T-helper 2 cell (primary cell): ENCODE measurements at places on chromosomes 6 and 20.

DNA sequence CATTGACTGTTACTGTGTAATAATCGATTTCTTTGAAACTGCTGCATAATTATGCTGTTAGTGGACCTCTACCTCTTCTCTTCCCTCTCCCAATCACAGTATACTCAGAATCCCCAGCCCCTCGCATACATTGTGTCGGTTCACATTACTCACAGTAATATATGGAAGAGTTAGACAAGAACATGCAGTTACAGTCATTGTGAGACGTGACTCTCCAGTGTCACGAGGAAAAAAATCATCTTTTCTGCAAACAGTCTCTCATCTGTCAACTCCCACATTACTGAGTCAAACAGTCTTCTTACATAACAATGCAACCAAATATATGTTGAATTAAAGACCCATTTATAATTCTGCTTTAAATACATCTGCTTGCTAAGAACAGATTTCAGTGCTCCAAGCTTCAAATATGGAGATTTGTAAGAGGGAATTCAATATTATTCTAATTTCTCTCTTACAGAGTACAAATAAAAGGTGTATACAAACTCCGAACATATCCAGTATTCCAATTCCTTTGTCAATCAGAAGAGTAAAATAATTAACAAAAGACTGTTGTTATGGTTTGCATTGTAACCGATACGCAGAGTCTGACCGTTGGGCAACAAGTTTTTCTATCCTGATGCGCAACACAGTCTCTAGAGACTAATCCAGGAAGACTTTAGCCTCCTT lies 113.3 kb downstream of the TMEM242 start:
- DNase-seq = no peak

- no peak for DNase-seq
Measured at GRCh38 chr6:61894536-61894935, 391.5 kb downstream of the KHDRBS2 start.

GRCh38 chr6:149128489-149129145 lies 188.9 kb upstream of the TAB2 start:
- DNase-seq = no peak

DNA sequence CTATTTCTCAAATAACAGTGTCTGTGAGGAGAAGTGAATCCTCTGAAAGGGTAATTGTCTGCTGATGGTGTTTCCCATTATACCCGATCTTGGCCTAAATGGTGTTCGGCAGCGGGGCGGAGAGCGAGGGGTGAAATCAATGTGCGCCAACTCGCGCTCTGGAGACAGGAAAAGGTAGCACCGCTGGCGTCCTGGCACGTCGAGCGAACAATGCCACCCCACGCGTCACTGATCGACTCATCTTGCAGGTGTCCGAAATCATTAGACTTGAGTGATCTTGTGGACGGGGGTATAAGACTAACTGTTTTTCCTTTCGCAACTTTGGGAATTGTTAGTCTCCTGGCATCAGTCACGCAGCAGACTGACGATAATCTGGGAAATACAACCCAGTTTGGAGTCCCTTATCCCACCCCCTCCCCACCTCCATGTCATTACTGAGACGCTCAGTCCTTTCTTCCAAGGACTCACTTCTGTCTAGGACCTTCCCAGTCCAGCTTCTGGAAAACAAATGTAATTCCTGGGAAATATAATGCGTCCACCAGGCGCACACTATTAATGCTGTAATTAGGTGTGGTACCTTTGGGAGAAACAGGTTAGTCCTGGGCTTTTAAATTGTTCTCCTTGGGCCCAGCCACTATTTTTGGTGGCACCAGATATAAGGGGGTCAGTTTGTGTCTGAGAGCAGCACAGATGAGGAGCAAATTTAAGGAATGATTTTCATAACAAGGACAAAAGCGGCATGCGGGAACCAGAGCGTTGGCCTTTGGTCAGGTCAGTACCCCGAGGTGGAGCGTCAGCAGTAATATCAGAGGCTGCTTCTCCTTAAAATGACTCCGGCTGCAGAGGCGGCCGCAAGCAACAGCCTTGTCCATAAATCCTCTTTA lies 2.3 kb downstream of the LINC00237 start:
- no peak for DNase-seq

GRCh38 chr20:37503256-37503927 lies 17.7 kb upstream of the NNAT start:
- DNase-seq = no peak

GRCh38 chr6:150898399-150899170 lies 33.1 kb downstream of the MTHFD1L start:
- DNase-seq = no peak

DNA sequence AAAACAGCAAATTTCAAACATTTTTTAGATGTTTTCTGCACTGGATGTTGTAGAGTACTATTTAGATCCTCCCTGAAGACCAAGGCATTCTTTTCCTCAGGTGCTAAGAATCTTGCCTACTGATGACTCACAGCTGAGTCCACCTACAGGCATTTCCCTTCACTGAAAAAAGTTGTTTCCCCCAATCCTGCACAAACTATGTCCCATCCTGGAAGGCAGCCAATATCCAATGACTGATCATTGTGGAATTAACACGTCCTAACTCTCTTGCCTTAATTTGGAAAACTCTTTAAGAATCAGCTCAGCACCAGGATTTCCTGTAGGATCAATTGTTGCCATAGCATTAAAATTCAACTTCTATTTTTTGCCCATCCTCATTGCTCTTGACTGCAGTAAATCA lies 268.4 kb upstream of the IRAK1BP1 start:
- DNase-seq = no peak

DNA sequence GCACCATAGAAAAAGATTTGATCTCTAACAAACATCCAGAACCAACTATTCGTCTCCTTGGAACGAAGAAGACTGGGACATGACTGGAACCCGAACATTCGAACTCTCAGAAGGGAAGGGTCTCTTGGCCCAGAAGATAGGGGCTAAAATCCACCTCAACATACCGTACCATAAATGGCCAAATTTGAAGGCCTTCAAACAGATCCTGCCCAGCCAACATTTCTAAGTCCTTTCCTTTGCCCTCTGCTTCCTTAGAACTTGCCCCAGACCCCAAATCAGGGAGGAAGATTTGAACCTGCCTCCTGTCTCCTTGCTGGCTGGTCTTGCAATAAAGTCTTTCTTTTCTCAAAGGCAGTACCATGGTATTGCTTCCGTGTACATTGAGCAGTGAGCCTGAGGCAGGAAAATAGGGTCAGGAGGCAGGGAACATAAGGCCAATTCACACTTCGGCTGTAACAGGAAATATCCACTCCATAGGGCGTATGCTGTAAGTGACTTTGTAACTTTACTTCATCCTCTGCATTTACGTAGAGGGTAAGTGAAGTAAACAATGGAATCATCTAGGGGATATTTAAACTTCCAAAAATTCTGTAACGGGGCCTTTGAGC lies 1.8 kb upstream of the PXDC1 start:
- no peak for DNase-seq

DNA sequence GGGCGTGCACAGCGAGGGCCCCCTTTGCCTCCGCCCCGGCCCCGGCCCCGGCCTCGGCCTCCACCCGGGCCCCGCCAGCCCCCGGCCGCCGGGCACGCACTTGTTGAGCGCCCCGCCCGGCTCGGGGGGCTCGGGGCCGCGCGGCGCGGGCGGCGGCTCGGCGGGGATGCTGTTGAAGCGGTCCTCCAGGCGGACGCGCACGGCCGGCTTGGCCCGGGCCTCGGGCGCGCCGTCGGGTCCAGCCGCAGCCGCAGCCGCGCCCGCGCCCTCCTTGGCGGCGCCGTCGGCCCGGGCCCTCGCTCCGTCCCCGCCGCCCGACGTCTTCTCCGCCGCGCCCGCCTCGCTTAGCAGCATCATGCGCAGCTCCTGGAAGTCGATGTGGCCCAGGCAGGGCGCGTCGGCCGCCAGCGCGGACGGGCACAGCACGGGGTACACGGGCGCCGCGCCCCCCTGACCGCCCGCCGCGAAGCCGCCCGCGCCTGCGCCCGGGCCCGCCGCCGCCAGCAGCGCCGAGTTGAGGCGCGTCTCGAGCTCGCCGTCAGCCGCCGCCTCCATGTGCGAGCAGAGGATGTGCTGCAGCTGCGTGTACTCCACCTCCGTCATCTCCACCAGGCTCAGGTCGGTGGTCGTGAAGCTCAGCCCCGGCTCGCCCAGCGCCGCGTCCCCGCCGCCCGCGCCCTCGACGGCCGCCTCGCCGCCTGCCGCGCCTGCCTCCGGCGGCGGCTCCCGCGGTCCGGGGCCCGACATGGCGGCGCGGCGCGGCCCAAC lies 514 bp downstream of the TCFL5 start:
- peak; percentile 52 for DNase-seq

DNA sequence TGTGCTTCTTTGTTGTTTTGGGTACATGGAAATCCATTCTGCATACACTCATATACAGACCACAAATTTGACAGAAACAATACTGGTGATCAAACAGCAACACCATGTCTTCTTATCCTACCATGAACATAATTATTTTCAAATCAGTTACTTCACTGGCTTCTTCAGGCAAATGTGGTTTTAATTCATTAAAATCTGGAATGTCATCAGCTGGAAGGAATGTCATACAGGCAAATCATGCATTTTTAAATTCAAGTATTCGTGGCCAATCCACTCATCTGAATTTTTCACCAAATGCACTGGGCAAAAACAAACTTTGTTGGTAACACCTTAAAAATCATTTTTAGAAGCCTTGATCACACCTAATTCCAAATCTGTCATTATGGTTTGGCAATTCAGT lies 59.3 kb downstream of the KIF6 start:
- no peak for DNase-seq

DNA sequence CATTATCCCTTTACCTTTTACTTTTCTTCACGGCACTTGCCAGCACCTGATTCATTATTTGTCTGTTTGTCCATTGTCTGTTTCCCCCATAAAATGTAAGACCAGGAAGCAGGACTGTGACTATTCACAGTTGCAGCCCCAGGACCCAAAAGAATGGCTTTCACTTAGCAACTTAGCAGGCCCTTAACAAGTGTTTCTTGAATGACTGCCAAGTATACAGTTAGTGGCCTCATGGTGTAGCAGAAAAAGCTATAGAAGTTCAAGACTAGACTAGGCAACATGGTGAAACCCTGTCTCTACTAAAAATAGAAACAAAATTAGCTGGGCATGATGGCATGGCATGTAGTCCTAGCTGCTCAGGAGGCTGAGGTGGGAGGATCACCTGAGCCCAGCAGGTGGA lies 4.3 kb downstream of the SLC26A8 start:
- no peak for DNase-seq

- DNase-seq = no peak
Measured at GRCh38 chr20:18032977-18033892, 24.5 kb downstream of the OVOL2 start.

DNA sequence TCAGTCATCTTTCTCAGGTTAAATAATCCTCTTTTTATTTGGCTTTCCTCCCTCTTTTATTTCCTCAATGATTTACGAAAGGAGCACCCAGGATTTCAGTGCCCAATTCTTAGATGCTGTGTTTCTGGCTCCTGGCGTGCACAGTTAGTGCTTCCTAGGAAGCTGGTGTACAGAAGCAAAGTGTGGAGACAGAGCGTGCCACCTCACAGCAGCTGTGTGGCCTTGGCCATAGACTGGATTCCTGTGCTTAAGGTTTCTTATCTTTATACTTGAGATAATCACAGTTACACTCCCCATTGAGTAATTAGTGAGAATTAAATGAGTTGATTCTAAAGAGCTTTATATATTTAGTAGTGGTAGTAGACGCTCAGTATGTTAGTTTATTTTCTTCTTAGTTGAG lies 39.7 kb upstream of the GJA1 start:
- no peak for DNase-seq

DNA sequence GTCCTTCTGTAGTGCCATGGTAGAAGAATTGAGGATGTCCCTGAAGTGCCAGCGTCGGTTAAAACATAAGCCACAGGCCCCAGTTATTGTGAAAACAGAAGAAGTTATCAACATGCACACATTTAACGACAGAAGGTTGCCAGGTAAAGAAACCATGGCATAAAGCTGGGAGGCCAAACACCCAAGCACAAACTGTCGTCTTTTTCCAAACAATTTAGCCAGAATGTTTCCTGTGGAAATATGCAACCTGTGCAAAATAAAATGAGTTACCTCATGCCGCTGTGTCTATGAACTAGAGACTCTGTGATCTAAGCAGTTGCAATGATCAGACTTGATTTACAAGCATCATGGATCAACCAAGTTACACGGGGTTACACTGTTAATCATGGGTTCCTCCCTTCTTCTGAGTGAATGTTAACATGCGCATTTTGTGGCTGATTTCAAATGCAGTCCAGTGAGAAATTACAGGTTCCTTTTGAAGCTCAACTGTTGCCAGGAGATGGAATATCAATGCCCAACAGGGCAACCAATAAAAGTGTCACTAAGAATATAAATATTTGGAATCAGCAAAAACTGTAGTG lies 674.9 kb downstream of the GRIK2 start:
- DNase-seq = no peak

- DNase-seq = no peak
Measured at GRCh38 chr20:24158281-24158680, 169.7 kb upstream of the GGTLC1 start.

- no peak for DNase-seq
Measured at GRCh38 chr6:169029861-169030260, 223.8 kb downstream of the THBS2 start.

- DNase-seq = no peak
Measured at GRCh38 chr6:154447954-154448353, 62.5 kb downstream of the CNKSR3 start.

DNA sequence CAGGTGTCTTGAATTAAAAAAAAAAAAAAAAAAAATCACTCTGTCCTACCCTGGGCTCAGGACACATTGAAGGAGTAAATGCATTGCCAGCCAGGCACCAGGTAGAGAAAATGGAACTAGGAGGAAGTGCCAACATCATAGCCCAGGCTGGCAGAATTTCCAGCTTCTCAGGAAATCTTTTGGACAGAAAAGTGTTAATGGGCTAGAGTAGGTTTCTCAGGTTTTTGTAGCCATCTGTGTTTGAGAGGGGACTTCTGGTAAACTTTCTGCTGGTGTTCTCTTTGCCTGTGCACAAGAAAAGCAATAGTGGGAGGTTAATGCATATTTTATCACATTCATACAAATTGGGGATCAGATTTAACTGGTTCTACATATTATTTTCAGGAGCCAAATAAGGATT lies 678.3 kb upstream of the NRSN1 start:
- no peak for DNase-seq

DNA sequence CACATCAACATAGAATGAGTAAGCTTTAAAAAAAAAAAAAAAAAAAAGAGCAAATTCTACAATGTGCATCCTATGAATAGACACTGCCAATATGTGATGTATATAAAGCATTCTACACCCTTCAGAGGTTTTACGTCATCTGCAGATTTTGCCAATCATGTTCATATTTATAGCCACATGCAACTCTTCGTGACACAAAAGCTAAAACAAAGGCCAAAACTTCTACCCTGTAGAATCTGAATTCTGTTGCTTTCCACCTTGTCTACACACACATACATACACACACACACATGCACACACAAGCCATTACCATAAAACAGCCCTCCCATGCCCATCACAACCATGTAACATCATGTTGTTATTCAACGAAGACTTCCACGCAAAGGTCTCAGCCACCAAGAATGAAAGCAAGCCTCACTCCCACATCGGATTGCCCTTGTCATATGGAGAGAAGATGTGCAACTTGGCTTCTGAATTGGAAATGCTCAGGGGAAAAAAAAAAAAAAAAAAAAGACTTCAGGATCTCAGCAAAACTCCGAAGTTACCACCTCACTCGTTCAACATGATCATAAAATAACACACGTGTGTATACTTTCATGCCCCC lies 479.4 kb upstream of the JARID2 start:
- DNase-seq = no peak

GRCh38 chr6:169489563-169490245 lies 212.1 kb downstream of the WDR27 start:
- DNase-seq = no peak

GRCh38 chr20:58677079-58677604 lies 15.5 kb upstream of the NPEPL1 start:
- DNase-seq = no peak
